ENCODE measurements at places on chromosomes 3 and 15.
A peak's percentile ranks its signal among the peaks of the same experiment; 100 is the strongest.

DNA sequence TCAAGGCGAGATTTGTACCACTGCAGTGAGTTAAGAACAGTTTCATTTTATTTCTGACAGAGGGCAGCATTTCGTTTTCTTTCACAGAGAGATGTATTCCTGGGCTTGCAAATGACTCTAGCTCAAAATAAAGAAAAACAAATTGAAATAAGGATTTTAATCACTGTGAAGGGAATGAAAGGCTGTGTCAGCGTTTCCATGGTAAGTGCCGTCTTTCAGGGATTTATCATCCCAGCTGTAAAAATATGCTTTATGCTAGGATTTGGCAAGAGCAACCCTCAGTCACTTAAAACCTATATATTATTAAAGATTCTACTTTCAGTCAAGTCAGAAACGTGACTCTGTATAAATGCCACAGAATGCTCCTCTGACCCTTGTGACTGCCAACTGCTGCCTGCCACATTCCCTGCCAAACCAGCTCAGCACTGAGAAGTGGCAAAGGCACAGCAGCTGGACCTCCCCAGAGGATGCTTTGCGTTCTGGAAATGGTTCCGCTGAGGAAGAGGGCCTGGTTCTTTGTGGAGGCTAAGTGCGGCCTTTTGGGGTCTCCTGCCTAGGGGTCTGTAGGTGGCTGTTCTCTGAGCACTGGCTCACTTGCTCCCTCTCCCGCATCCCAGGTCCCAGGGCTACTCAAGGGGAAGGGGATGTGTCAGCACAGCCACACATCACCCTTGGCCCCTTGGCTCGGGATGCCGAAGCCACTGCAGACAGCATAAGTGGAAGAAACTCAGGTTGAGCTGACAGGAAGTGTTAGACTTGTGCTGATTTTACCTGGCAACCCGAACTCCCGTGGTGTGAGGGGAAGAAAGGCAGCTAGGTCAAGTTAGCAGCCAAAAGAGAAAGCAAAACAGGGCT is 56.6 kb upstream of the POMGNT2 start:
- peak; percentile 70 for DNase-seq

- no peak for DNase-seq
These were observed 268.4 kb upstream of the FRG2C start for GRCh38 chr3:75395580-75396315.

- no peak for DNase-seq
These were observed 280.0 kb downstream of the IGSF11 start for GRCh38 chr3:118754406-118755252.

- no peak for DNase-seq
These were observed 46.7 kb upstream of the OXTR start for GRCh38 chr3:8816106-8816505.

DNA sequence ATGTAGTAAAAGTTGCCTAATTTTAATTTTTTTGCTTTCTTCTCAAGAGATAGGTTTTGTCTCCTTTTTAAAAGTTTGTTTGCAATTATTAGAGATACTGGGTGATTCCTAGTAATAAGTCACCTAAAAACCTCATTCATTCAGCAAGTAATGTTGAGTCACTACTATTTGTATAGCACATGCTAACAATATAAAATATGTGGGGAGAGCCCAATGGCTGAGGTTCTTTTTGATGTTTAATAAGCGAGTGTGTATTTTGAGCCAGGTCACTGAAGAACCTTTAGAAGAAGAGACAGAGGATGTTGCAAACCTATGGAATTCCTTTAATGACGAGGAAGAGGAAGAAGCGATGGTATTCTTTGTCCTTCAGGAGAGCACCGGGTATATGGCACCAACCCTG is 123.7 kb upstream of the CHRM5 start:
- no peak for DNase-seq

DNA sequence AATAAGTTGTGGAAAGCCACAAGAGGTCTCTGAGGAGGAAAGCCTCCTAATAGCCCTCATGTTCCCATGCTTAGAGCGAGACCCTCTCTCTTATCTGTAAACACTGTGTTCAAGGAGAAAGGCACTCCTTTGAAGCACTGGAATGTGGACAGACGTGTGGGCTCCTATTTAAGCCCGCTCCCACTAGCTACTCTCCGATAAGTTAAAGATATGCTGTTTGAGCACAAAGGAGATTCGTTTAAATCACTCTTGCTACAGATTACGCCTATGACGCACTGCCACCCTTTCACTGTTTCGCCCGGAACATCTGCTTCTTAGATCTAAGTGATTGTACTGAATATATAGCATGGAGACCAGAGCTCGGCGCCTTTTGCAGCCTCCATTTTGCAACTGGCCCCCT is 57.8 kb upstream of the FAM3D start:
- no peak for DNase-seq

DNA sequence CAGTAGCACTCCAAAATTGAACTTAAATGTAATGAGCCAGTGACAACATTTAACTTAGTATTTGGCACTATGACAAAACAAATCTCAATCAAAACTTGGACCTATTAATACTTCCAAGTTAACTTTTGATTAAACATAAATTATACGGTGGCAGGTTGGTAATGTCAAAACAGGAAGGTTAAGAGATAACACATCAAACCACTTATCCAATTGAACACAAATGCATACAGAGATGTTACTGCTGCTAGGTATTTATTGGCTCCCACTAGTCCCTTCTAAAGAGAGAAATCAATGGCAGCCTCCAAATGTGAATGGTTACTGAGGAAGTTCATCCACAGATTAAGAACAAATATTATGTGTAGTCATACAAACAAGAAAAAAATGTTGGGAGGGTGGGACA is 1.8 kb downstream of the GSK3B start:
- no peak for DNase-seq

DNA sequence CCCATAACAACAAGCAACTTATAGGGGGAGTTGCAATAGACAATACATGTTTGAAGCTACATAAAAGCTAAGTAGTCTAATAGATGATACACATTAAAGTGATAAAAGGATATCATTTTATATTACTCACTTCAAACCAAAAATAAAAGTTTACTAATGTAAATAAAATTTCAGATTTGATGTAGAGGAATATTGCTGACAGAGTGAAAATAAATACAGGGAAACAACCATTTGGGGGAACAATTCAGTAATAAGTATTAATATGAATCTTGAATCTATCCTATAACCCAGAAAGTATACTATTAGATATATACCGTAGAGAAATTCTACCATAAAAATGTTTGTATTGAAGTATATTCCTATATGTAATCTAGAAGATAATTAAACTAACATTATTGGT is 1248.9 kb upstream of the EPHA6 start:
- DNase-seq: no peak

- DNase-seq: peak; percentile 64
These were observed 214.7 kb downstream of the ATP8B4 start for GRCh38 chr15:49904296-49904695.

Measured in GM23248 (cell line).